ENCODE measurements at places on chromosomes 6 and 20.
A peak's percentile ranks its signal among the peaks of the same experiment; 100 is the strongest.

DNA sequence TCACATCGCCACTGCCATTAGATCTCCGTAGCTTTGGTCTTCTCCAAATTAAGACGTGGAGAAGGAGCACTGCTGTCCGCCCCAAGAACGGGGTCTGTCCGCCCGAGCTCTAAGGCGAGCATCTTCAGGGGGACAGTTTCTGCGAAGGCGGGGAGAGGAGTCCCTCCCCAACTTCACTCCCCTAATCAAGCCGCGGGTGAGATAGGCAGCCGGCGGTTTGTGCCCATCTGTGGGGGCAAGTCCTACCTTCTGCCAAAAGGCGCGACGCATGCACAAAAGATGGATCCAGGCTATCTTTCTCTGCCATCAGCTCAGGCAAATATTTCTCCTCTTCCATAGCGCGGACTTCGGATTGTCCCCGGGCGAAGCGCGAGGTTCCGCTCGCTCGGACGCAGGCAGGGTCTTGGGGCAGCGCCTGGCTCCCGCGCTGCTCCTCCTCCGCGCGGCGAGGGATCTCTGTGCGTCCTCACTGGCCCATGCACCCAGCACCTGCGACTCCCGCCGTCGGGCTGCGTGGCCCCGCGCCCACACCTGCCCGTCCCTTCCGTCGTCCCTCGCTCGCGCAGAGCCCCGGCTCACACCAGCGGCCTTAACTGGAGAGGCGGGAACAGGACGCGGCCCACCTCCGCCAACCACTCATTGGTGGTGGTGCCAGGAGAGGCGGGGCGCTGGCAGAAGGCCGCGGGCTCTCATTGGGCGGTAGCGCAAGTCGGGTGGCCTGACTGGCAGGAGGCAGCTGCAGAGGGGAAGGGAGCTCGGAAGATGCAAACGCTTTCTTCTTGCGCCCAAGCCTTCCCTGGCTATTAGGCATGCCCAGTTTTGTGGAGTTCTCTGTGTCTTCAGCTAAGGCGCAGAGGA lies at the start of gene KHDRBS2:
Gene KHDRBS2 (minus strand): TSS at position 614 of the 858 bp plus-strand sequence.
- peak; percentile 95 for DNase-seq

DNA sequence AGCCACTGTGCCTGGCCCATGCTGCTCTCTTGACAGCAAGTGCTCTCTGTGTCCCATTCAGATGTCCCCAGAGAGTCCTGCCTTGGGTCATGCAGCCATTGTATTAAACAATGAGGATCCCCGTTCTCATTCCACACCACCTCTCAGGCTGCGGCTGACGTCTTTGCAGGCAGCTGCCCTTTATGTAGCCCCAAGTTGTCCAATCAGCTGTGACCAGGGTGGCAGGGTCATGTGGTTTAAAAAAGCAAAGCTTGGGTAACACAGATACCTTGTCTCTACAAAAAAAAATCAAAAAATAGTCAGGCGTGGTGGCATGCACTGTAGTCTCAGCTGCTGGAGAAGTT lies 13.2 kb downstream of the GCNT2 start:
- DNase-seq: no peak

- no peak for DNase-seq
These were observed 52.8 kb upstream of the MPC1 start for GRCh38 chr6:166435574-166435973.

GRCh38 chr20:23131766-23132165 lies 45.6 kb upstream of the CD93 start:
- DNase-seq: no peak

- DNase-seq: no peak
These were observed 122.7 kb downstream of the SNX5 start for GRCh38 chr20:17845701-17846475.

DNA sequence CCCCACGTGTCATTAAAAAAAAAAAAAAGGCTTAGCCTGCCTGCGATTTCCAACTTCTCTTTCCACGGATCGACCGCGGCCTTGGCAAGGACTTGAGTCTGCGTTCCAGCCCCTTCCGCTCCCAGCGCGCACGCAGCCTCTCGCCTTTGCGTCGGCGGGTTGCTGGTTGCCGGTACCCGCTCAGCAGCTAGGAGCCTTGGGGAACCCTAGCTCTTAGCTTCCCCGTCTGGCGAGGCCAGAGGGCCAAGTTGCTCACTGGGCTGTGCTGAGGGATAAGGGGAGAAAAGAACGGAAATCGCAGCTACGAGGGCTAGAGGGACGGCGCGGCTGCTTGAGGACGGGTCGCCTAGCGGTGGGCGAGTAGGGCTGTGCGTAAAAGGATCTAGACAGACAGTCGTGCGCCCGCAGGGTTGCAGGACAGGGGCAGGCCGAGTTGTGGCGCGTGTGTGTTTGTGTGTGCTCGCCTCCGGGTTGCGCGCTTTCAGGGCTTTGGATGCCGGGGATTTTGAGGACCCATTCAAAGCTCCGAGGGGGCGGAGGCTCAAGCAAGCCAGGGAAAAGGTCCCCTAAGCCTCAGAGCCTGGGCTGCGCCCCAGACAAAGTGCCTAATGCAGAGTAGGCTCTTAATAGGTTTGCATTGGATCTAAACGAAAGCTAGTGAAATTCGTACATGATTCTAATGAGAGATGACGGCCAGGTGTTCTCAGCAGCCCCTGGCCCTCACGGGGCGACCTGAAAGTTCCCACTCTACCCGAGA lies 40.5 kb upstream of the OSTM1 start:
- peak; percentile 31 for DNase-seq

GRCh38 chr6:153537422-153537821 lies 406.3 kb upstream of the RGS17 start:
- DNase-seq: no peak

- peak; percentile 14 for DNase-seq
These were observed 1.8 kb downstream of the SNPH start for GRCh38 chr20:1267809-1268374.

- no peak for DNase-seq
These were observed 65.9 kb upstream of the OGFRL1 start for GRCh38 chr6:71222671-71223070.

DNA sequence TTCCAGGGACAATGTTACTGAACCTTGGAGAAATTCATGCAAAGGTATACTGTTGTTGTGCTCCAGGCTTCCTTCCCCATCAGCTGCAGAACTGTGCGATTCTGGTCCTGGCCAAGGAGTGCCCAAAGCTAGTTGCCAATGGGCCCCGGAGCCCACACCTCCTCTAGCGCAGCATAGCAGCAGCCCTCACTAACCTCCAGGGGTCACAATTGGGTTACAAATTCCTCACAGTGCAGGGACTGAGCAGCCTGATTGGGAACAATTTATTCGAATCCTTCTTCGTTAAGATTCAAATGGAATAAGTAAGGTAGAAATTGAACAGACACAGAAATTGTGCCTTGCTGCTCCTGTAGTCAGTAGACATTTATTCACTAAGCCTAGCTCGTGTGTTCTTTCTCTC lies 284.9 kb downstream of the PRKN start:
- peak; percentile 89 for DNase-seq

DNA sequence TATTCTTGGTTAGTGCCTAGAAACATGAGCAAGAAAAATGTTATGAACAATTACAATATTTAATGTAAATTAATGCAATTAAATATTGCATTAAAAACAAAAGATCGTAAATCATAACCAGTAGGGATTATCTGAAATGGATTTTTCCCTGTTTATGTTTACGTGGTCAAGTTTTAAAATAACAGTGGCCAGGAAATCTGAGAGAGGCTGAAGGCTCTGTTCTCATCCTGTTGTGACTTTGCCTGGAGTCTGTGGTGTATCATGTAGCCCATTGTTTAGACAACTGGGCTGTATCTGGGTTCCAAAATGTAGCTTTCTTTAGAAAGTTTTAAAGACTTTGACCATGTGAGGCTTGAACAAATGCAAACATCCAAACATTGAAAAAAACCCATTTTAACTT lies 2.4 kb downstream of the MYO6 start:
- no peak for DNase-seq

- DNase-seq: peak; percentile 51
These were observed 136.3 kb downstream of the LY86 start for GRCh38 chr6:6724539-6725467.

- DNase-seq: no peak
These were observed 122.3 kb downstream of the CEBPB start for GRCh38 chr20:50312682-50313521.

DNA sequence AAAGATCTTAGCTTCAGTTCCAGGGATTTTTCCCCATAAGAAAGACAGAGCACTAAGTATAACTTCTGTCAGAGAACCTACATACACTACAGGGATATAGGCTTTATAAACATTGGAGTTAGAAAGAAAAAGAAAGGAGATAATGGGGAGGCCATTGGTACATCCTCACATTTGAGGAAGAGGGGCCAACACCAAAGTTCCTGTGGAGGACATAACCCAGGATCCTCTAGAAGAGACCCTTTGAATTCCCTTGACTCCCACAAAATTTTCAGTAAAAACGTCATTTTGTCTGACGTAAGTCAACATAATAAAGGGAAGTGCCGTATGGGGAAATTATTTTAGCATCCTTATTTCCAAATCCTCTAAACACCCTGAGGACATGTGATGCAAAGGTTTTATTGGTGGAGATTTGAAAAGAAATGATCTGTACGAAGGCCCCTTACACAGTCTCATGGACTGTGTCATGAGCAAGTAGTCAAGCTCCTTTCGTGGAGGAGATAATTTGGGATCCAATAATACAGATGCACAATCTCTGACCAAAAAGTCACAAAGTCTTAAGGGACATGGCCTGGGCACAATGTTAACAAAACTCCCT lies 33.2 kb downstream of the HLA-DRA start:
- DNase-seq: no peak

DNA sequence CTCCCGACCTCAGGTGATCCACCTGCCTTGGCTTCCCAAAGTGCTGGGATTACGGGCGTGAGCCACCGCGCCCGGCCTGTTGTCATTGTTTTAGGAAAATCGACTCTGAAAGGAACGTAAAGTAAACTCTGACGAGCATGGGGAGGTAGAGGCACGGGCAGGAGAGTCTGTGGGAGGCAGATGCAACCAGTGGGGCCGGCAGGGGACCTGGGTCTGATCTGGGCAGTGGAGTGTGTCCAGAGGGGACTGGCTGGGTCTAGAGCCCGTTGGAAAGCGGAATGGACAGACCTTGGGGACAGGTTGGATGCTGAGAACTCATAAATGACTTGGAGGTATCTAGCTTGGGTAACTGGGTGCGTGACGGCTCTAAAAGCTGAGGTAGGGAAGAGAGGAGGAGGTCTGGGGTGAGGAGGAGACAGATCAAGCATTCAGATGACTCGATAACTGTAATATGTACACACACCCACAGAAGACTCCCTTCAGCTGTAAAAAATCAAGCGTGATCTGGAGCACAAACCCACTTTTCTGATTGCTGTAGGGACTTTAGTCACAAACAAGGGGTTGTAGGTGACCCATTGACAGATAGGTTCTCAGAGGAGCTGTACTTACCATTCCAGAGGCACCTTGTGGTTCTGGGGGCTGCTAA lies 22.4 kb downstream of the MANBAL start:
- no peak for DNase-seq

DNA sequence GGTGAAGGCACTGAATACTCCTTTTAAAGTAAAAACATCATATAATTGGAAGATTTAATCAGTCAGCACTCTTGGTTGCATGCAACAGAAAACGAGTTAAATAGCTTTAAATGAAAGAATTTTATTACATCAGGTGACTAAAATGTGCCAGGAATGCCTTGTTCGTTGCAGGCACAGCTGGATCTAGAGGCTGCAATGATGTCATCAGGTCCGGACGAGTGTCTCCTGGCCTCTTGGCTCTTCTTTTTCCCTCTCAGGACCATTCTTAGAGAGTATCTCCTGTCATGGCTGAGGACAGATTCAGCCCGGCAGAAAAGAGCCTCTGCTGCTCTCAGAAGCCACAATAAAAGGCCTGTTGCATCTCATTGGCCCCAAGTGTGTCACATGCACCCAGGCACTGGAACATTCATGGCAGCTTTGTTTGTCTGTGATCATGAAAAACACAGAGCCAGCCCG lies 510.7 kb upstream of the SULF2 start:
- no peak for DNase-seq

- no peak for DNase-seq
These were observed 133.1 kb upstream of the COL21A1 start for GRCh38 chr6:56380476-56380875.

DNA sequence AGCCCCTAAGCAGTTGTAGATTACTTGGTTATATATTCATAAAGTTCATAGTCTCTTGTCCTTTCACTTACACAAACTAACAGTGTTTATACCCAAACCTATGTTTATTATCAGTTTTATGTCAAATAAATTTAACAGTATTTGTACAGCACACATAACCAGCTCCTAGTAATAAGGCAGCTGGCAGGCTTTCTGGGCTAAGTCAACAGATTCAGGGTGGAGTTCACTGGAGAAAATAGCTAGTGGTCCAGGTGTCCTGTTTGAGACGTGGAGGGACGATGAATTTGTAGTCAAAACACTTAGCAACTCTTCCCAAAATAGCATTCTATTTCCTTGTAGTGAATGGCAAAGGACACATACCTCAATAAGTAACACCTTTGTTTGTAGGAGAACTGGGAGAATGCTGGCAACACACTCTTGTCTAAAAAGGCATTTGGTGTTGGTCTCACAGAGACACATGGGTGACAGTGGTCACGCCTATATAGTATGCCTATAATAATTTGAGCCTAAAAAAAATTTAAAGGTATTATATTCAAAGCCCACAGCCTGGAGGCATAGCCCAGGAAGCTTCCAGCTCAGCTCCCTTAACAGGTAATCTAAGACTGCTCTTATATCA lies 156.4 kb upstream of the CARMIL1 start:
- no peak for DNase-seq

GRCh38 chr6:88952065-88952704 lies 11.2 kb downstream of the RNGTT start:
- no peak for DNase-seq

DNA sequence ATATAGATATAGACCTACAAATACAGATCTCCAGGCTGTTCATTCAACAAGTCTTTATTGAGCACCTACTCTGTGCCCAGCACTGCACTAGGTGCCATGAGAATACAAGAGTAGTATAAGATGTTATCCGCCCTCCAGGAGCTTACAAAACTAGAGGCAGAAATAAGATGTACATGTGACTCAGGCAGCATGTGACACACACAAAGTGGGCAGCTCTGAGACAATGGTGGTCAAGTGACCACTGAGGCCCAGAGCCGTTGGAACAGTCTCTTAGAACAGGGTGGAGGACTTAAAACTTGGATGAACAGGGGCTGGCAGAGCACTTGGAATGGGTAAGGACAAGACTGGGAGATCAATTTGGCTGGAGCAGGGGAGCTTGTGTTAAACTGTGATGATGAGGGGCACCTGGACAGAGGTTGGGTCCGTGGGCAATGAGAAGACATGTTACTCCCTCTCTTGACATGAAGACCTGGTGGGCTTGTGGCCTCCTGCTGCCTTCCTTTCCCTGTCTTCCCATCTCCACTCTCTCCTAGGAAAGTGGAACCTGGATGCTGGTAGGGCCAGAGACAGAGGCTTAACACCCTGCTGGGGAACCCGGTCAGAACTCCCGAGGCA lies 21.2 kb downstream of the TRIM15 start:
- DNase-seq: no peak

- no peak for DNase-seq
These were observed 29.9 kb upstream of the PREP start for GRCh38 chr6:105432797-105433196.

DNA sequence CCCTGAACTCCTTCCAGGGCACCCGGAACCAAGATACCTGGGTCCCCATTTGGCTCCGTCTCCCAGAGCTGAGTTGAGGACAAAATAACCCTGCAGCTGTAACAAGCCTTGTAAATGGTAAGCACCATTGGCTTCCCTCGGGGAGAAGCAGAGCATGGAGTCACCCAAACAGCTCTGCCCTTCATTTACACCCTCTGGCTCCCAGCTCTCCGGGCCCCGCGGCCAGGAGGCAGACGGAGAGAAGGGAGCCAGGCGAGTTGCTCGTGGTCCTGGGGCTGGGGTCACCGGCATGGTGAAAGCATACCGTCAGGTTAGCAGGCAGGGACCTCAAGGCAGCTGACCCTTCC lies 2.1 kb downstream of the TFEB start:
- no peak for DNase-seq

All from NCI-H524 (cell line).